Stimulated activated CD8-positive, alpha-beta memory T cell treated with anti-CD3 and anti-CD28 coated beads, Interleukin-4, amount 100 ng/mL, for 1 hour (primary cell): ENCODE measurements at places on chromosomes 4 and X.

DNA sequence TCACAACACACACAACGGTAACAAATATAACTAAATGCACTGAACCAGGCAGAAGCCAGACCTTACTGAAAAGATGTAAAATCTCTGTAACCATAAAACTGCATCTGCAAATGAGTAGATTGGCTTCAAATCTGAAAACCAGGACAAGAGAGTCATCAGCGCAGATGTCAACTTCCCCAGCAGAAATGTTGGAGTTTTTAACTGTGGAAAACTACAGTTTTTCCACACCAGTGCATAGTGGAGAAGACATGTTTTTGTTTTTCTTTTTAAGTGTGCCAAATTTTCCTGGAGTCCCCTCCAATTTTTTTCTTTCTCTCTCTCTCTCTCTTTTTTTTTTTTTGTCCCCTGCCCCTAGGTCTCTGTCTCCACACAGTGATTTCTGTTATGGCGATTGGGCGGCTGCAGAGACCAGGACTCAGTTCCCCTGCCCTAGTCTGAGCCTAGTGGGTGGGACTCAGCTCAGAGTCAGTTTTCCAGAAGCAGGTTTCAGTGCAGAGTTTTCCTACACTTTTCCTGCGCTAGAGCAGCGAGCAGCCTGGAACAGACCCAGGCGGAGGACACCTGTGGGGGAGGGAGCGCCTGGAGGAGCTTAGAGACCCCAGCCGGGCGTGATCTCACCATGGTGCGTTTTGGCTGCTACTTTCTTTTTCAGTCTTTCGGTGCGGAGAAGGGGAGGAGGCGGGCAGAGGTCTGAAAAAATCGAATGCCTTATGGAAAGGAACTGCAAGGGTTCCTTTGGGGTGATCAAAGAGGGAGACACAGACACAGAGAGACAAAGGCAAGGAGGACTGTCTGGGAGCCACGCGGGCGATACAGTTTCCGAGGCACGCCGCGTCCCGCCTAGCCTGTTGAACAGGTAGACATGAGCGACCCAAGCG, at the start of gene GUCY1A1:
Gene GUCY1A1, plus strand, starts transcription at position 505 of the 878 bp plus-strand sequence. CDS start 30,020 bp downstream, outside the sequence.
- DNase-seq, result no peak

DNA sequence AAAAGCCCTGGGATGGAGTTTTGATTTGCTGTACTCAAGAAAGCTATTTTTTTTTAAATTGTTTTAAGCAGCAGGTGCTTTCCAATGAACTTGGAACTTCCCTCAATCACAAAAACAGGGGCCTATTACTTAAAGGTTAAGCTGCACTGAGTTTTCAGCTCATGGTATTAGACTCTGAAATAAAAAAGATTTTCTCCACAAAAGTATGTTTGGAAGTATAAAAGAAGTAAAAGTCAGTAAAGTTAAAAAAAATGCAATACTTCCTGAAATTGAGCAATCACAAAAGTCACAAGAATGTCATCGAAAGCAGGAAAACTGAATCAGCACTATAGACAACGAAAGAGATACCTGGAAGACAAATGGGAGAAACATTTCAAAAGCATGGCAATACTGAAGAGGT, 38.9 kb upstream of the PLAC8 start:
- DNase-seq, result no peak

DNA sequence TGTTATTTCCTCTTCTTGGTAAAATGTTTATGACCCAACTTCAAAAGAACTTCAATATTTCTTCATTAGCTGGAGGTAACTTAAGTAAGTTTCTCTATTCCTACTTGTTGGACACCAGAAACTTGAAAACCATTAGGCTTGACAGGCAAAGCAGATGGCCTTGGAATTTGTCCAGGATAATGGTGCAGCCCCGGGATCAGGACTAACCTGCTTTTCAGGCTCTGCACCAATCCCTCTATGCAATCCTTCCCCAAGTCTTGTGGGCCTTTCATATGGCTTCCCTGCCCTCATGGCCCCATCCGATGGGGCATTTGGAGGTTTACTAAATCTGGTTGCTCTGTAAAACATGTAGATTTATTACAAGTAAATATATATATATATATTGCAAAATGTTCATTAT, 68.5 kb downstream of the SPINK2 start:
- DNase-seq, result no peak

DNA sequence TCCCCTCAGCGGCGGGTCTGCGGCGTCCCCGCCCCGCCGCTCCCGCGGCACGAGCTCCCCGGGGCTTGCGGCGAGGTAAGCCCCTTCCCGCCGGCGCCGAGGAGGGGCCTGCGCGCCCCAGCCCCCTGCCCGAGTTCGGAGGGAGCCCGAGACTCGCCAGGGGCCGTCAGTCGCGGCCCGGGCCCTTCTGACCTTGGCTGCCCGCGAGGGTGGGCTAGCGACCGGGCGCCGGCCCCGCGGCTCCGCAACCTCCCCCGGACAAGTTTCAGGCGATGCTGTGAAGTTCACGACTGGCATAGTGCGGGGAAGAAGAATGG, 554 bp downstream of the CDKL5 start:
- no peak for DNase-seq

GRCh38 chrX:24347881-24348280, 12.6 kb upstream of the SUPT20HL1 start:
- DNase-seq, result no peak

DNA sequence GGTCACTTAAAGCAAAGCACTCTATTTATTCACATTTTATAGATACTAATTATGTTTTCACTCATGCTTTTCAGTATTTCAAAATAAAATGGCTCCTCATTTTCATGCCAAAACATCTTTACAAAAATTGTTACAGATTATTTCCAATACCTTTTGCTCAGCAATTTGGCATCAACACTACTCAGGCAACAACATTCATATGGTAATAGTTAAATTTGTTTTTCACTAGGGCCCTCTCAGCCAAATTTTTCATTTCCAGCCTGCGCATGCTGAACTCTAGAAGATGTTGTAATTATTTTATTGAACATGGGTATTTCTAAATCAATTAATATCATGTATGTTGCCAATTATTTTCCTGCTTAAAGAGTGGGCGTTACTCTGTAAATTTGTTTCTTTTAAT, 225.6 kb downstream of the ANTXR2 start:
- no peak for DNase-seq

GRCh38 chr4:123433976-123434375, 37.4 kb downstream of the SPRY1 start:
- no peak for DNase-seq

- no peak for DNase-seq
These were observed 320.1 kb upstream of the NDST4 start for GRCh38 chr4:115433491-115433890.

DNA sequence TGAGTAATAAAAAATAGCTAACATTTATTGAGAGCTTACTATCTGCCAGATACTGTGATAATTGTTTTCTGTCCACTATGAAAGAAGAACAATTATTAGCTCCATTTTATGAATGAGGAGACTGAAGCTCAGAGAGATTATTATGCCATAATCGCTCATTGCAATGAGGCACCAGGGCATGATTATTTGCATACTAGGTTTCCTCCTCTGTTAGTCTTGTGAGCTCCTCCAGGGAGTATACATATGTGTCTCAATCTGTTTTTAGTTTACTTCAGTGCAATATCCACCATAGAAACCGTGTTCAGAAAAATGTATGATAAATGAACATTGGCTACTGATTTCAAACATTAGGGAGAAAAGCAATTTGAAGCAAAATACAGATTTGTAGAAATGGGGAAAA, 139.4 kb upstream of the OTUD4 start:
- DNase-seq, result no peak

- no peak for DNase-seq
These were observed 28.9 kb upstream of the APOOL start for GRCh38 chrX:84974803-84975202.

DNA sequence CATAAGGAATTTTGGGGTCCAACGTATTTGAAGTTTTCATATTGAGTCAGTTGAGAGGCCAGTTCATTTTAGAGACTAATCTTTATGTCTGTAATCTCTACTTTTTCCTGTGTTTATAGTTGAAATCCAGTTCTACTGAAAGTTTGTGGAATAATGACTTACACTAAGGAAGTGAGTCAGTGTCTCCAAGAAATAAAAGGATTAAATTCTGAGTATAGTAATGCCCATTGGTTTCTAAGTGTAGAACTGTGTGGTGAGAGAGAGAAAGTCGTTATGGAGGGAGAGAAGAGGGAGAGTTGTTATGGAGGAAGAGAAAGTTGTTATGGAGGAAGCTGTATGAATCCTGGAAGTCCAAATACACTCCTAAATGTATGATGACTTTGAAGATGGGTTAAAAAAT, 264.6 kb upstream of the HAND2 start:
- DNase-seq, result no peak

DNA sequence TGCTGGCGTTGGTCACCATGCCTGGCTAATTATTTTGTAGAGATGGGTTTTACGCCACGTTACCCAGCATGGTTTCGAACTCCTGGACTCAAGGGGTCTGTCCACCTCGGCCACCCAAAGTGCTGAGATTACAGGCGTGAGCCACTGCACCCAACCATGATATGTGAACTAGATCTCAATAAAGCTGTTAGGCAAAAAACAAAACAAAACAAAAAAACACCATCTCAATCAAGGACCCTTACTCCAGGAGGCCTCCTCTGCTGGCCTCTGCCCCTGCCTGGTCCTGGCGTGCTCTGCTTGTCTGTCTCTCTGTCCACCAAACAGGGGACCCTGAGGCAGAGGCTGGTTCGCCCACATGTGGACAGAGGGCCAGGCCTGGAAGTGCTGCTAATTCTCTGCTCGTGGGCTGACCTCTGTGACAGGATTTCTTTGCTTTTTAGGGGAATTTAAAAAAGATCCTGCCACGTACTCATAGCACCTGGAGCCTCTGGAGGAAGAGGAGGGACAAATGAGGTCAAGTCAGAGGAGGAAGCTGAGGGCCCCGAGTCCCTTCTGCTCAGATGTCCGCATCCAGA, 32.7 kb upstream of the WFS1 start:
- DNase-seq, result no peak

DNA sequence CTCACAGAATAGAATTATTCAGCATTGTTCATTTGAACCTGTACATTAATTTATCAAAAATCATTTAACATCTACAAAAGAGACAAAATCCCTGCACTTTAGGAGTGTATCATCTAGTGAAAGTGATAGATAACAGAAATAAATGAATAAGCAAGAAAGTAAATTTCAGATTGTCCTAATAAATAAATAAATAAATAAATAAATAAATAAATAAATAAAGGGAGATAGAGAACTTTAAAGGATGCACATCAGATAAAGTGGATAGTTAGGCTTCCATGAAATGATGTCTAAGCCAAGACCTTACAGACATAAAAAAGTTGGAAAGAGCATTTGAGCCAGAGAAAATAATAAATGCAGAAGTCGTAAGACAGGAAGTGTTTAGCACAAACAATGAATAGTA, 444.7 kb downstream of the CFAP47 start:
- no peak for DNase-seq

- DNase-seq, result peak; percentile 19
These were observed 1.3 kb upstream of the ING2 start for GRCh38 chr4:183503497-183504063.

- DNase-seq, result no peak
These were observed 10.5 kb downstream of the STAG2 start for GRCh38 chrX:123971982-123972381.

DNA sequence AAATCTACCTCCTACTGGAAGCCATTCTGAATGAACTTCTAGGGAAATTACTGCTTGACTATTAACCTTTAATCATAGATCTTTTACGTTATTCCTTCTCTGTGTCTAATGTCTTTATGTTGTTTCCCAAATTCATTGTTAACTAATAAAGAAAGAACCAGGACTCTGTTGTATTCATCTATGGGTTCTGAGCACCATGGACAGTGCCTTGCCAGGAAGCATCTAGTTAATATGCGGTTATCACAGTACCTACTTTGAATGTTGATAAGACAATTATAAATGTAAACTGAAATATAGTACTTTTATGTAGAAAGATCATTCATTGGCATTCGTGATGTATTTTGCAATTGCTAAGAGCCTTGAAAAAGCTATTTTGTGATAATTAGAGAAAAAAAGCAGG, 23.8 kb downstream of the NWD2 start:
- no peak for DNase-seq

DNA sequence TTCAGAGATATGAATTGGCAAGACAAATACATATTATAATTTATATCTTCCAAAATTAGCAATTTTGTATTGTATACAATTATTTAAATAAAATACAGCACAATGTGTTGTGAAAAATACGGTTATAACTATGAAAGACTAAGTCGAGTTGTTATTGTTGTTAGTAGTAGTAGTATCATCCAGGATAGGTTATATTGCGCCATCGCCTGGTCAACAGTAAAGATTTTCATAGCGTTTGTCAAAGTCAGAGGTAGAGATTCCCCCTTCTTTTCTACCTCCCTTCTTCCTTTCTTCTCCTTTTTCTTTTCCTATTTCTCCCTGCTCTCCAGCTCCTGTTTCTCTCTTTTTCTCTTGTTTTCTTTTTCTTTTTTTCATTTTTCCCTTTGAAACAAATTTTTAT, 499.1 kb upstream of the EPHA5 start:
- no peak for DNase-seq

DNA sequence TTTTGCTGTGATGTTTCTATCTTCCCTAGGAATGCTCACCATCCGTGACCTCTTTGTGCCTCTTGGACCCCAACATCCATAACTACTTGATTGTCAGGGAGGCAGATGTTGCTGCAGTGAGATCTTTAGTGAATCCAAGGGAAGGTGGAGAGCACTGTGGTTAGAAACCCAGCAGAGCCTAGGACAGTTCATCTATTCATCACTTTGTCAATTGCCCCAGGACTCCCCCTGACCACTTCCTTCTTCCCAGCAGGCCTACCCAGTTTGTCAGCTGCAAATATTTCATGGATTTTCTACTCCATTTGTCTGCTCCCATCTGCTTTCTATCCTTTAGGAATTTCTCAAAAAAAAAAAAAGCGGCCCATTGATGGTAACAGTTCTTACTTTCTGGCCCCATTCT, 942.8 kb downstream of the PCDH7 start:
- no peak for DNase-seq

- DNase-seq, result no peak
These were observed 111.3 kb downstream of the SHROOM3 start for GRCh38 chr4:76546327-76546726.

DNA sequence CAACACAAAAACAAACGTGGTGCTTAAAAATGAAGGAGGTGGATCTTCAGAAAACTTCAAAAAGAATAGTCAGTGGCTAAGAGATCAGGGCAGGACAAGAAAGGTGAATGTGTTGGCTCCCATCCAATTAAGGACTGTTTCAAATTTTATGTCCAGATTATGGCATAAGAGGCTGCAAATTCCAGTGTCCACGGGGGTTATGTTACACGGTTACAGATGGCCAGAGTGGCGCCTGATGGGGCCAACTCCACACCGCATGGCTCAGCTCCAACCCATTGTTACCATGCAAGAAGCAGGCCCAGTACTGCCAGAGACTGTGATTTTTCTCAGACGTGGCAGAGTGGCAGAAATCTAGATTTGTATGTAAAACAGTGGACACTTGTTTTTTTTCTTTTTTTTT, 168.4 kb upstream of the TENM3 start:
- no peak for DNase-seq

- DNase-seq, result no peak
These were observed 15.5 kb downstream of the CRMP1 start for GRCh38 chr4:5877392-5877791.
